ENCODE measurements at places on chromosomes 6 and 20.

DNA sequence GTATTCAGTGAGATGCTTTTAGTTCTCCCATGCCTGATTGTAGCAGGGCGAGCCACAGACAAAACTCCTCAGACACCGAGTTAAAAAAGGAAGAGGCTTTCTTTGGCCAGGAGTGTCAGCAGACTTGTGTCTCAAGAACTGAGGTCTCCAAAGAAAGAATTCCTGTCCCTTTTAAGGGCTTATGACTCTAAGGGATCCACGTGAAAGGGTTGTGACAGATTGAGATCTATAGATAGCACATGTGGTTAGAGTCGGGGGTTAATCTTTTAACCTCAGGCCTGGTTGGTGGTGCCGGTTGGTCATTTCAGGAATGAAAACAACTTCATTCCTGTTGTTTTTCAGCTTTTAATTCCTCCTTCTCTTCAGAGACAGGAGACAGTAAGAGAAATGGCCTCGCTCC is 168.8 kb upstream of the GRIK2 start:
- no peak for DNase-seq

DNA sequence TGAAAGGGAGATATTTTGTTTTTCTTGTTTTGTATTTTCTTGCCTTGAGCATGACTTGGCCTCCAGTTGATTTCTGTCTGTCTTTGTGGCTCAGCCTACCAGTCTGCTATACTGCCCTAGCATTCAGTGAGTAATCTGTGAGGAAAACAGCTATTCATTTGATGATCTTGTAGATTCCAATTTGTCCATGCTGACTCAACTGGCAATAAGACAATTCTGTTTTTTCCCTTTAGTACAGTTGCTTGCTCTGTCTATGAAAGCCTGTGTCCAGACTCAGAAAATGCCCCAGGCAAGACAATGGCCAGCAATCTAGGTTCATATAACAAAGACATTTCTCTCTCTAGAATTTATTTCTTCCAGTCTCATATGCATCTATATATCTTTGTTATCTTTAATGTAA is 10.9 kb upstream of the SOX4 start:
- no peak for DNase-seq

- no peak for DNase-seq
Measured at GRCh38 chr6:104182811-104183210, 676.9 kb downstream of the HACE1 start.

DNA sequence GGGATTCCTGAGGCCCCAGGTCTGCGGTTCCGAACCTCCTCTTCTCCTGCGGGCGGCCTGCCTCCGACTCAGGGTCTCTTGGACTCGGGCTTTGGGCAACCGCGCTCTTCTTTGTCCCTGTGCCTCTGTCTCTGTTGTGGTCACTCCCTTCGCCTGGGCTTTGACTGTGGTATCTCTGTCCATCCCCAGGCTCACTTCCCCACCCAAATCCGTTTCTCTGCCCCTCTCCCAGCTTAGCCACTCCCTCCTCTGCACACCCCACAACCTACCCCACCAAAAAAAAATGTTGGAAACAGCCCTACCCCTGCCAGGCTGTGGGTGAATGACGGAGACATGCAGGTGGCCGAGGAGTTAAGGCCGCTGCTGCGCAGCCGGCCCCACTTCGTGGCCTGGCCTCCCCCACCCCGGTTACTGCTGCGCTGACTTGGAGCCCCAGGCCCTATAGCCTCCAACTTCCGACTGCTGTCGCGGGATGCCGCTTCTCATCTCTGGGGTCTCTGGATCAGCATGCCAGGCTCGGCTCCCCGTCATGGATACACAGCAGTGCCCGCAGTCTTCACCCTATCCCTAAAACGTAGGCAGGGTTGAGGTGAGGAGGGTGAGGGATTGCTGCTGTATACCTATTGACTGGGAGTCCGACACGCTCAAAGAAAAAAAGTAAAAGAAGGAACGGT is 2.7 kb upstream of the MAFB start:
- DNase-seq = no peak

- no peak for DNase-seq
Measured at GRCh38 chr20:9401371-9401770, 113.0 kb upstream of the LAMP5 start.

DNA sequence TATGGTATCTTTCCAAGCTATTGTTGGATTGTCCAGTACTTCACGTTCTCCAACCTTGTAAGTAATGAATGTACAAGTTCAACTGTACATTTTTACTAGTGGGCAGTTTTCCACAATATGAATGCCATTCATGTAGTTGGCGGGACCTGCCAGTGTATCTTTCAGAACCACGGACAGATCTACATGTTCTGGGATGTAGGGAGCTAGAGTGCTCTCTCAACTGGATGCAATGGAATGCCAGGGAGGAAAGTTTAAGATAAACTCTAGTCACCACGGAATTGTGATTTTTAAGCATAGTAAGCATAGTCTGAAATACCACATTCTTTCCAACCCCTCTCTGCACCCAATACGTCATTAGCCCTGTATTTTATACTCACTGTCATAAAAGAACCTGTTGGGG is 21.5 kb upstream of the HLA-C start:
- DNase-seq = no peak

DNA sequence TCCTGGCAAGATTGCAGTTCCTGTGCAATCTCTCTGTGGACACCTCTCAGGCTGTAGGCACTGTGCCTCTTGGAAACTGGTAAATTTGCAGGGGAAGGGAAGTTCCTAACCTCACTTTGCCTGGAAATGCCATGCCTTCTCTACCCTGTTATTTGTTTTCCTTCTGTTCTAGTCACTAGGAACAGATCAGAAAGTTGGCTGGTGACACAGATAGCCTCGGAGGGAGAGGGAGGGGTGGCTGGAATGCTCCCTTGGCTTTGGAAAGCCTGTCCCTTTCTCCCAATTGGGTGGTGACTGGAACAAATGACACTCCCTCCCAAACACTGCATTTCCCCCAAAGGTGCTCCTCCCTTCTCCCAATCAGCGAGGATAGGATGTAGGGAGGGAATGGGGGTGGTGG is 131.5 kb upstream of the F13A1 start:
- no peak for DNase-seq

DNA sequence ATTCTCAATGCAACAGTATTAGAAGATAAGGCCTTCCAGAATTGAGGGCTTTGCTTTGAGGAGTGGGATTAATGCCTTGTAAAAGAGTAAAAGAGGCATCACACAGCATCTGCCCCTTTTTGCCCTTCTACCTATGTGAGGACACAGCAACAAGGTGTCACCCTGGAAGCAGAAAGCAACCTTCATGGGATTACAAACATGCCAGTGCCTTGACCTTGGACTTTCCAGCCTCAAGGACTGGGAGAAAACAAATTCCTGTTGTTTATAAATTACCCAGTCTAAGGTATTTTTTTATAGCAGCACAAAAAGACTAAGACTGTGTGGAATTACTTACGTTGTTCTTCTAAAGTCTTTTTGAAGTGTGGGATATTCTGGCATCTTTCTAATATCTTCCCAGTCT is 150.0 kb upstream of the SLC22A16 start:
- DNase-seq = no peak

DNA sequence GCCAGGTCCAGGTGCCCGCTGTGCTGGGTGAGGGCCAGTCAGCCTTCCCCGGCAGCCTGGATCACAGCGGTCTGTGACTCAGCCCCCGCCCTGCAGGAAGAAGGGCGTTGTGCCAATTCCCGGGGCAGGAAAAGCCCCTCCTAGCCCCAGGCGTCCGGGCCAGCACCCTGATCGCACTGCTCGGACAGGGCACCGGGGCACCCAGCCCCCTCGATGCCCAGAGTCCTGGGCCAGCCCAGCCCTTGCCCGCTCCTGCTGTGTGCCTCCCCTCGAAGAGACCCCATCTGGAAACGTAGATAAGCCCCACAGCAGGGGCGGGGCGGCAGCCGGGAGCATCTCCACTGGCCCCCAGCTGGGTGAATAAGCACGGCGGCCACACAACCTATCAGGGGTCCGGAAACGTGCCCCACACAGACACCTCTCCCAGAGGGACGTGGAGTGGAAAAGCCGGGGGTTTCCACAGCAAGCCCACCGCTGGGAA is 9.9 kb downstream of the LAMA5 start:
- DNase-seq = no peak

DNA sequence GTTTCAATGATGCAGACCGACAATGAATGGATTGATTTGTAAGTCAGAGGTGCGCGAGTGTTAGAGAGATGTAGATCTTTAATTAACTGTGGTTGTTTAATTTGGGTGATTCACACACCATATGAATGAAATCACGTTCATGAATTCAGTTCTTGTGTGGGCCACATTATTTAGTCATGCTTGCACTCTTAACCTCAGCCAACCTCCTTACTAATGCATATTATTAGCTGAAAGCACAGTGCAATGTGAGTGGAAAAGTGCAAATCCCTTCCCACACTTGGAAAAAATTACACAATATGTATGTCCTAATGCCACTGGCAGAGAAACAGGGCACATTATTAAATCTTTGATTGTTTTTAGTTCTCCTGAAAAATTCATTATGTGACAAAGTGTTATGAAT is 512.5 kb downstream of the BCKDHB start:
- DNase-seq = no peak

- DNase-seq = no peak
Measured at GRCh38 chr6:163263998-163264661, 150.4 kb upstream of the QKI start.

DNA sequence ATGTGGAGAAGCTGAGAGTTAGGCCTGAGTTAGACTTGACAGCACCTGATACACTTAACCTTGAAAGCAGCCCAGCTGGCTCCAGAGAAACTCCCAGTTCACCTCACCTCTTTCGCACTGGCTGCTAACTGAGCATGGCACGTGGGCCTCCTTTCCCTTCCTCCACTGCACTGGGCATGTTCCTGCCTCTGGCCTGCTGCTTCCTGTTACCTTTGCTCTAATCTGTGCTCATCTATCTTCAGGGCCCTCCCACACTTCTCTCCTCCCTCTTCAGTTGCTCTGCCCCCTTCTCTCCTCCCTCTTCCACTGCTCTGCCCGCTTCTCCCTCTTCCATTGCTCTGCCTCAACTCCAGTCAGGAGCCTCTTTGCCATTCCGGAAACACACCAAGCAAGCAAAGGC is 13.7 kb upstream of the UBE2V1 start:
- no peak for DNase-seq

- DNase-seq = no peak
Measured at GRCh38 chr6:1042583-1043457, 269.1 kb upstream of the FOXQ1 start.

DNA sequence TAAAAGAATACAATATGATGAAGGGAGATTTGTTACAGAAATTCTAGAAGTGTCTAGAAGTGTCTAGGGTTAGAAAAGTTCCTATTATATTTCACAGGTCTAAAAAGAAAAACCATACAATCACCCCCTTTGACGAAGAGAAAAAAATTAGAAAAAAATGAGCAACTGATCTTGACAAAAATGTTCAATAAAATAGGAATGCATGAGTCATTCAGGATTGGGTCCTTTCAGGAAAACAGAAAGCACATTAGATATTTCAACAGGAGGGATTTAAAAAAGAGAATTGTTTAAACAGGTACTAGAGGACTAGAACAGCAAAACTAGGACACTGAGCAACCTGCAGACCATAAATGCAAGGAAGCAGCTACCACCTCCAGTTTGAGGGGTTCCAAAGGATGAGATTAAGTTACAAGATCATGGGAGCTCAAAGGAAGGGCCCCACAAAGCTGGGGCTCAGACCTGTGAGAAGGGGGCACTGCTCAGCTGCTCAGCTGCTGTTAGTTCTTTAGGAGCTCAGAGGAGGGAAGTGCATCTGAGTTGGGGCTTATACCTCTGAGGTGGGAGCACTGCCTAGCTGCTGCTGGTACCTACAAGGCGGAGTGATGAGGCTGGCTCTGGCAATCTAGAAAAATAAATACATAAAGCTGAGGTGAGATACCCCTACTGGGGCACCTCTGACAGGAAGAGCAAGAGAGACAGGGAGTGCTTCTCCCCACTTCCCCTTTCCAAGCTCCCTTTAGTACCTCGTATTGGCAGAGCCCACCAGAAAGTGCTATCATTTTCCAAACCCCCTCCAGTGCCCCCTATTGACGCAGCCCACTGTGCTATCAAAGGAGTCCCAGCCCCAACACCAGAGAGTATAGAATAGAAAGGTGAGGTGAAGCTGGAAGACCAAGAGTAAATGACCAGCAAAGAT is 27.1 kb upstream of the BEND6 start:
- no peak for DNase-seq

GRCh38 chr6:48596830-48597229 is 485.8 kb upstream of the PTCHD4 start:
- no peak for DNase-seq

DNA sequence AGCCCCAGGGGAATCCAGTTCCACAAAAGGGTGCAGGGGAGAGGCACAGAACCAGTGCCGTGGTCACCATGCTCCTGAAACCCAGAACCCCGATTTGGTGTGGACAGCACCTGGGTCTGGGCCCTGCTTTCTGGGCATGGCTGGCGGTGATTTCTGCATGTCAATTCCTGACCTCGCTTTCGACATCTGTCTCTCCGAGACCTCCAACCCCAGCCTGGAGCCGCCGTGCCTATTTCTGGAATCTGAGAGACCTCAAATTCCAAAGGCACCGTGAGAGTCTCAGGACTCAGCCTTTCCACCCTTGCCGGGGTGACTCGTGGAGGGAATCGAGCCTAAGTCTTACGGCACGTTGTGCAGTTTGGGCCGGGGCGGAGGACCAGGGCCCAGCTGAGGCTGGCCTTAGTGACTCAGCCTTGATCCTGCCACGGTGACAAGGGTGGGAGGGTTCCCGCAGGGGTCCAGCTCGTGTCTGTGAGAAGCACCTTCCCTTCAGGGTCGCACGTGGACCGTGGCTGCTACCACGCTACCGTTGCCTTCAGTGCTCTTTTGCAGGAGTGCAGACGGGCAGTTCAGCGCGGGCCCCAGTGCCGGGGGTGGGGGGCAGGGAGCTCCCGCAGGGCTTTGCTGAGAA is 133.7 kb downstream of the PXDC1 start:
- no peak for DNase-seq

DNA sequence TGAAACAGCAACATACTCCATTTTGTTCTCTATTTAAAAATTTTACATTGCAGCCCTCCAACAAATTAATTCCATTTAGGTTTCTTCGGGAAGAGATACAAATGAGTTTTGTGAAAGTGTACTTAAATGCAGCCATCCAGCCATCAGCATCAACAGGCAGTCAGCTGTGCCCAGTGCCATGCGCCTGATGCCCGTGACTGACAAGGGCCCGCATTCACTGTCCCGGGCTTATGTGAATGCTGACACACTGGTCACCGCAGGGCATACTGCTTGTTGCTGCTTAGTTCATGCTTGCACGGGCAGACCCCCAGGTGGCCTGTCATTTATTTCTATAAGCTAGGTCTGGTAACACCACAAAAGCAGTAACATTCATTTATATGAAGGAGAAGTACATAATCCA is 224.9 kb upstream of the QKI start:
- no peak for DNase-seq

GRCh38 chr20:34012330-34012729 is 18.6 kb downstream of the RALY start:
- DNase-seq = no peak

- DNase-seq = no peak
Measured at GRCh38 chr6:15581751-15582150, 81.1 kb downstream of the DTNBP1 start.

GRCh38 chr20:31851240-31851955 is 6.0 kb upstream of the FOXS1 start:
- no peak for DNase-seq

GRCh38 chr6:135880066-135880972 is 28.8 kb downstream of the PDE7B start:
- peak; percentile 15 for DNase-seq
